ENCODE measurements at places on chromosomes 13 and 19.
A peak's percentile ranks its signal among the peaks of the same experiment; 100 is the strongest.

- no peak for DNase-seq
Measured at GRCh38 chr13:77774181-77774580, 76.7 kb downstream of the SLAIN1 start.

GRCh38 chr19:2132191-2132590, 19.2 kb downstream of the AP3D1 start:
- no peak for DNase-seq

- no peak for DNase-seq
Measured at GRCh38 chr13:35882722-35883497, 248.3 kb downstream of the DCLK1 start.

DNA sequence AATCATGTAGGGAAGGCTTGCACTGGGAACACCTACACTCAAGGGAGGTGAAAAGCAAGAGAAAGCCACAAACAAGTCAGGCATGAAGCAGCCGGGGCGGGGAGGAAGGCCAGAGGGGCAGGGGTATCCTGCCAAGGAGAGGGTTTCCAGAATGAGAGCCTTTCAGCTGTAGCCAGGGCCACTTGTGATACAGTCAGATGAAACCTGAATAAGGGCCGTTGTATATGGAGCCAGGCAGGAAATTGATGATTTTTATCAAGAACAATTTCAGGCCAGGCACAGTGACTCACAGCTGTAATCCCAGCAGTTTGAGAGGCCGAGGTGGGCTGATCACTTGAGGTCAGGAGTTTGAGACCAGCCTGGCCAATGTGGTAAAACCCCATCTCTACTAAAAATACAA, 4.4 kb downstream of the TRPM4 start:
- DNase-seq, result no peak

GRCh38 chr19:51064534-51065220, at the start of gene KLK13:
Gene KLK13, minus strand, starts transcription at chr19:51065092. Its CDS starts 25 bp downstream, at chr19:51065067.
- DNase-seq, result no peak

- no peak for DNase-seq
Measured at GRCh38 chr13:101298517-101298916, 117.8 kb downstream of the NALCN start.

- no peak for DNase-seq
Measured at GRCh38 chr13:67229481-67230403, at the start of gene PCDH9. Gene PCDH9, minus strand, starts transcription at chr13:67230336. Its CDS starts 1,896 bp downstream, at chr13:67228440.

- peak; percentile 8 for DNase-seq
Measured at GRCh38 chr13:32164622-32165268, 133.2 kb downstream of the FRY start.

DNA sequence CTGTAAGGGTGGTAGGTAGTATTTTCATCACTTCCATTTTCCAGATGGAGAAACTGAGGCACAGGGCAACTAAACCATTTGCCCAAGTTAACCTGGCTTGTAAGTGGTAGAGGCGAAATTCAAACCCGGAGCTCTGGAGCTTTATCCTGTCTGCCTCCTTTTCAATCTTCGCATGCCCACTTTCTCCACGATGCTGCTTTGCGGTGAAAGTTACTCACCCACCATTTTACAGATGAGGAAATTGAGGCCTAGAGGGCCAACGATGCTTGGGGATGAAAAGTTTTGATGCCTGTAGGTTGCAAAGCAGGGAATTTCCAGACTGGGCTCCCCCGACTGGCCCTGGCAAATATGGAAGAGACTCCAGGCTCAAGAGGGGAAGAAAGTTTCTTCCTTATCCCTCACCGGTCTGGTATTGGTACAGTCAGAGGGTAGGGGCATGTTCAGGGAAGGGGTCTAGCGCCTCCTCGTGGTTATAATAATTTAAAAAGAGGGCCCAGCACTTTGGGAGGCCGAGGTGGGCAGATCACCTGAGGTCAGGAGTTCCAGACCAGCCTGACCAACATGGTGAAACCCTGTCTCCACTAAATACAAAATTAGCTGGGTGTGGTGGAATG, 1.9 kb upstream of the SH2D3A start:
- DNase-seq, result no peak

DNA sequence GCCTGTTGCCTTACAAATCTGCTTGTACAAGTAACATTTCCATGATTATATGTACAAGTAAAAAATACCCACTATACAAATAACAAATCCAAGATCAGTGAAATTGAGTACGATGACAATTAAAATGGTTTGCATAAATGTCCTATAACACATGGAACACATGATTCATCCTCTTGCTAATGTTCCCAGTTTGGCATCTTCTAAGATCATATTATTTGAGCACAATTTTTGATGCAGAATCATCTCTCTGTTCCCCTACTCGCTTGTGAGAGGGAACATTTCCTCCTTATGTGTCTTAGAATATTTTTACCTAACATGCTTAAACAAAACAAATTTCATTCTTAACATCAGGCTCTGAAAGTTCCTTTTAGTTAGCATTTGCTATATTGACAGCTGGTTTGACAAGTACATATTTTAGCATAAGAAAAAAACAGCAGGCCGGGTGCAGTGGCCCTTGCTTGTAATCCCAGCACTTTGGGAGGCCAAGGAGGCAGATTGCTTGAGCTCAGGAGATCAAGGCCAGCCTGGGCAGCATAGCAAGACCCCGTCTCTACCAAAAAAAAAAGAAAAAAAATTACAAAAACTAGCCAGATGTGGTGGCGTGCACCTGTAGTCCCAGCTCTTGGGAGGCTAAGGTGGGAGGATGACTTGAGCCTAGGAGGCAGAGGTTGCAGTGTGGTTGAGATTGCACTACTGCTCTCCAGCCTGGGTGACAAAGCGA, 14.2 kb downstream of the ZNF331 start:
- DNase-seq, result no peak

DNA sequence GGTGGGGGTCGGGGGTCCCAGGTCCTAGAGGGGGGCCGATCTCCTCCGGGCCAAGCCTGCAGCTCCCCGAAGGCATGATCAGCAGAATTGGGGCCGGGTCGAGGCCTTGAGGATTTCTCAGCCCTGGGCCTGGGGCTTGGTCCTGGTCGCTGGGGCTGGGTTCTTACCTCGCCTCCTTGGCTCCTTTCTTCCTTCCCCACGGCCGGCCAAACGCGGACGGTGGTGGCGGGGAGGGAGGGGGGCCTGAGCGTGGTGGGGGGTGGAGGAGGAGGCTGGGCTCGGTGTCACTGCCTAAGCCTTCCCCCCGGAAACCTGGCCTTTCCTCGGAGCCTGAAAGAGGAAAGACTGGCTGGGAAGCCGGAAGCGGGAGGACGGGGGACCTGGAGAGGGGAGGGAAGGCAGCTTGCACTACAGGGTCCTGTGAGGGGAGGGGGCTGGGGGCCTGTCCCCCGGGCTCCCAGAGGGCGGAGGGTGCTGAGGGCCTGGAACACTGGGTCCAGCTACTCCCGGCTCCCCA, at the start of gene ZNF579:
Gene ZNF579 (minus strand): TSS at position 221 of the 517 bp plus-strand sequence. CDS start 1,209 bp downstream, outside the sequence.
- peak; percentile 83 for DNase-seq

DNA sequence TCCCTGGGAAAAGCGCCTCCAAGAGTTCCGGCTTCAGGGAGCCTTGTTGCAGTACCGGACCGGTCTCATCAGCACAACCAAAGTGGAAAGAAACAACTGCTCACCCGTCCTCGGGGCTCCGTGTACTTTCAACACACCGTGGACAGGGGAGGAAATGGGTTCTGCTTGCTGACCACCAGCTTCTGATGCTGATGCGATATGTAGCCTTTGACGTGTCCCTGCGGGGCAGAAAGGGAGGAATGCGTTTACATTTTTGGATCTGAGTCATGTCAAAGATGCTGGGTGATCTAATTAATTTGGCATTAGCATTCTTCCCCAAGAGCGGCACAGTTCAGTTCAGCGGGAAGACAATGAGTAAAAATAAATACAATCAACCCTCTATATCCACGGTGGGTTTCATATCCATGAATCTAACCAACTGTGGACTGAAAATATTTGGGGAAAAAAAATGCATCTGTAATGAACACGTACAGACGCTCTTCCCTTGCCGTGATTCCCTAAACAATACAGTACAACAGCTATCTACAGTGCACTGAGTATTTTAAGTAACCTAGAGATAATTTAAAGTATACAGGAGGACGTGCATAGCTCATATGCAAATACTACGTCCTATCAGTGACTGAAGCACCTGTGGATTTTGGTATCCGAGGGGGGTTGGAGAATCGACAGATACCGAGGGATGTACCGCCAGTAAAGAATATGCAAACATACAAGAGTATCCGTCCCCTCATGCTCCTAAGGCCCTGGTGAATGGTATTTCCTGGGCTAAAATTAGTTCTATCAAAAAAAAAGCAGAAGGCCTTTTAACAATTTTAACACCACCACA, 19.8 kb downstream of the PROZ start:
- no peak for DNase-seq

GRCh38 chr13:43401361-43401760, 378.0 kb downstream of the DNAJC15 start:
- no peak for DNase-seq
